RKO (cell line): ENCODE measurements at places on chromosomes 1 and 21.

GRCh38 chr1:244454412-244454811 is 2.7 kb upstream of the ADSS2 start:
- DNase-seq: no peak

DNA sequence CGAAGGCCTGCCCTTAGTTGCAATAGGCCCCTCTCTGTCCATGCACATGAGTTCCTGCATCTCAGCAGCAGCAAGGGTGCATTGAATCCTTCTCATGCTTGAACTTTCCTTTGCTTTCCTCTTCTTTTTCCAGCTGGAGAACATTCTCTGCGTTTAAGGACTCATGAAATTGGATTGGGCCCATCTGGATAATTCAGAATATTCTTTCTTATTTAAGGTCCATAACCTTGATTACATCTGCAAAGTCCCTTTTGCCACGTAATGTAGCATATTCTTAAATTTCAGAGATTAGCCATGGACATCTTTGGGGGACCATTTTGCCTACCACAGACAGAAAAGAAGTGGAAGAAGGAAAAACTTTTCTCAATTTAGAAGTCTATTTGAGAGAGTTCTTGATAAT is 159.7 kb upstream of the C21orf91 start:
- DNase-seq: no peak

GRCh38 chr1:246705368-246705767 is 18.8 kb upstream of the SCCPDH start:
- no peak for DNase-seq

DNA sequence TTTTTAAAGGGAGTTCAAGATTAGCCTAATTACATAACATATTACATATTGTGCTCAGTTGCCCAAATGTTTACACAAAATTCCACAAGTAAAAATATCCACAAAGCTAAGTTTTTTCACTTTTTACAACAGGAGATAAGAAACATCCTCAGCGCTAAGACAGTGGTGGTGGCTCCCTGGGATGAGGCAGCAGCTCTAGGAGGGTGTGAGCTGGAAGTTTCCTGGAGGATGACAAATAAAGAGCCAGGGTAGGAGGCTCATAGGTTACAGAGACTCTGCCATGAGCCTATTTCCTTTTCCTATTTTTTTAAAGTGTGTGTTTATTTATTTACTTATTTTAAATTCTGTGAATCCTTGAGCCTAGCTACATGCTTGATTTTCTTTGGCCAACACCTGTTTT is 91.7 kb downstream of the COL24A1 start:
- no peak for DNase-seq

- DNase-seq: no peak
Observed at GRCh38 chr1:39187275-39188046, 17.0 kb upstream of the MACF1 start.

- no peak for DNase-seq
Observed at GRCh38 chr1:183841550-183841949, 36.6 kb downstream of the RGL1 start.

DNA sequence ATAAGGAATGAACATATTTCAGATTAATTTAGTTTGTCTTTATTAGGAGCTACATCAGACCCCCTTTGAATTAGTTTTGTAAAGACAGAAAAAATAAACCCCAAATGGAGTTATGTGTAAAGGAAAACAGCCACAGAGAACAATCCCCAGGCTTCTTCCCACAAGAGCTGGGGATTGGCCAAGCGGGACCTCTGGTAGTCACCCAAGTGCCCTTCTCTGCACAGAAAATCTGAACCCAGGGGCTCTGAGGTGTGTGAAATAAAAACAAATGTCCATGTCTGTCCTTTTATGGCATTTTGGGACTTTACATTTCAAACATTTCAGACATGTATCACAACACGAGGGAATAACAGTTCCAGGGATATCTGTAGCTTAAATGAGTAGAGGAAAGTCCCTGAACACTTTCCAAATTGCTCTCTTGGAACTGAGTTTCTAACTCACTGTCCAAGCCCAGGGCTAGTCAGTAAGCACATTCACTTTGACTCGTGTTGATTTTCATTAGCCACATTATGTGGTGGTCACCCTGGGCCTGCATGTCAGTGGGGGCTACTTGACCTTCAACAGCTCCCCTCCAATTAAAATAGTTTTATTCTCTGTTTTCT is 22.5 kb downstream of the DPT start:
- DNase-seq: no peak
